ENCODE measurements at places on chromosomes 2 and 18.
A peak's percentile ranks its signal among the peaks of the same experiment; 100 is the strongest.

- no peak for DNase-seq
These were observed 3.7 kb downstream of the MBOAT2 start for GRCh38 chr2:8999797-9000196.

GRCh38 chr2:129606496-129607270 is 372.8 kb upstream of the RAB6C start:
- DNase-seq, result no peak

DNA sequence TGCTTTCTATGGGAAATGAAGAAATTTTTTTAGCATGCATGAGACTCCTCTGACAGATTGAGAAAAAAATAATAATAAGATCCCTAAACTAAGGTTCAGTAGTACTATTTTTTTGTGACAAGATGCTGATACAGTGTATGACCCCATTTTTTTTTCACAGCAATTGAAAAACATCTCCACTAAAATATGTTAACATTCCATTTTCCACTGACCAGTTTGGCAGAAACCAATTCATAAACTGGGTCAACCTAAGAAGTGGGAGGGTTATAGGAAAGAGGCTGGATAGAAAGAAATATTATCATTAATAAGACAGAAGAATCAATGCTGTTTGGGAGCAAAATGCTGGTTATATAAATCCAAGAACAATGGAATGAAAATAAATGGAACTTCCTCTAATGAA is 182.7 kb downstream of the ANTXR1 start:
- no peak for DNase-seq

GRCh38 chr2:240820607-240821428 is 799 bp upstream of the KIF1A start:
- DNase-seq, result no peak

DNA sequence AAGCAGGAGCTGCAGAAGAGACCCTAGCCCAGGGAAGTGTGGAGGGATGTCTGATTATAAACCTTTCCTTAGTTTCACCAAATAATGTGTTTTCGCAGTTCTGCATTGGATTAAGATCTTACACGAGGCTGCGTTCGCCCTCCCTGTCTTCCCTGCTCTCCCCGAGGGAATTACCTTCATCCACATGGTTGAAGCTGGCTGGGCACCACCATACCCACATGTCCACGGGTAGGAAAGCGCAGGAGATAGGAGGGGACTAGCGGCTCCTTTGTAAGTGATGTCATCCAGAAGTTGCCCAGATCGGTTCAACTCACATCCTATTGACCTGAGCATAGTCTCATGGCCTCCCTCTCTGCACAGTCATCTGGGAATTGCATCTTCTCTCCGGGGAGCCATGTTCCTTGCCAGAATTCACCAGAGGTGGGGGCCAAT is 1.1 kb downstream of the TTL start:
- DNase-seq, result no peak

DNA sequence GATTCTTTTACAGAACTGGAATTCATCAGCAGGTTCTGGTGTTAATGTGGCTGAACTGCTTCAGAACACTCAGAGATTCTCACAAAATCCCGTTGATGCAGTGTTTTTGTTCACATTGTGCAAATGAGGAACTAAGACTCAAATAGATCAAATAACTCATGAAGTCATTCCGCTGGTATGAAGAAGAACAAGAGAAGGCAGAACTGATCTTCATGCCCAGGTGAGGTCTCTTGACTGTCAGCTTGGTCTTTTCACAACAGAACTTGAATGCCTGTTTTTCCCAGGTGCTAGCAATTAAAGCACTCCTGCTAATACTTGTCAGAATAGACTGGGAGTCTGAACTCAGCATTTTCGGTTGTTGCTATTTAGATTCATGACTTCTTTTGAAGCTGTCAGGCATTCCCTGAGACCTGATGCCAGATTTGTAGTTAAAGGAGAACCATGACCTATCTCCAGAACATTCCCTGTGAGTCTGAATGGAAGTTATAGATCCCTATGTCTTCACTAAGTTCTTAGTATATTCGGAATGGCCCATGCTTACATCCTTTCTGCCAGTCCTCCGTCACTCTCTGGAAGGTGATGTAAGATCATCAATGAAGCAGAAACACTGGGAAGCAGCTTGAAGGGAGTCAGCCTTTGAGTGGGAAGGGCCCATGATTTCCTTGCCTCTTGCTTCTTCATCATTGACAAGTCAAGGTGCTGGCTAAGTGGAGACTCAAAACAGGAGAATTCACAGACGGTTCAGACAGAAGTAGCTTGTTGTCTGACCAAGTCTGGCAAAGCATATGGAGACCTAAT is 155.7 kb downstream of the MTCL1 start:
- DNase-seq, result no peak

DNA sequence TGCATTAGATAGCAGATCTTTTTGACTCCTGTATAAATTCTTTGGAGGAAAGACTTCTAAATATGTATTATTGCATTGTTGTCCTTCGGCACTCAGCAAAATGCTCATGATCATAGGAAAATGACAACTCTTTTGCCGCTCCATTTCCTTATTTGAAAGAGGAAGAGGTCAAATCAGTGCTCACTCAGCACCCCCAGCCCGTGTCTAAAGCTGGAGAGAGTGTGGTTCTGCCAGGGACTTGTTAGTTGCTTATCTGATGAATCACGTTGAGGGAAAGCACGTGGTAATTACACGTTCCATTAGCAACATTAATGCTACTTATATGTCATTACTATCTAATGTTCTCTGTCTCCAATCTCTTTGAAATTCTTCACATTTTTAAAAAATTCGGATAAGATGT is 46.0 kb upstream of the MBP start:
- DNase-seq, result no peak

DNA sequence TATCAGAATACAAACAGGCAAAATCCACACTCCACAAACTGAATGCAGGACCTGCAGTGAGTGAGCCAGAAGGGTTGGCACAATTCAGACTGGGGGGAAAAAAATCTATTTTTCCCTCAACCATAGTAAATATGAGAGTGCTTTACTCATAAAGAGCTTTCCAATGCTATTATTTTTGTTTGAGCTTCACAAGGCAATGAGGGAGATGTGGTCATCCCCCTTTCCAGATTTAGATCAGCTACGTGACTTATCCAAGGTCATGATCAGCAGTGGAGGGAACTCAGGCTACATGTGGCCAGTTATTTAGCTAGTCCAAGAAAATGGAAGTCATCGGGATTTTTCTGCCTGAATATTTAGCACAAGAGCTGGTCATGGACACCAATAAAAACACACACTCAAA is 120.4 kb upstream of the KLF7 start:
- no peak for DNase-seq

DNA sequence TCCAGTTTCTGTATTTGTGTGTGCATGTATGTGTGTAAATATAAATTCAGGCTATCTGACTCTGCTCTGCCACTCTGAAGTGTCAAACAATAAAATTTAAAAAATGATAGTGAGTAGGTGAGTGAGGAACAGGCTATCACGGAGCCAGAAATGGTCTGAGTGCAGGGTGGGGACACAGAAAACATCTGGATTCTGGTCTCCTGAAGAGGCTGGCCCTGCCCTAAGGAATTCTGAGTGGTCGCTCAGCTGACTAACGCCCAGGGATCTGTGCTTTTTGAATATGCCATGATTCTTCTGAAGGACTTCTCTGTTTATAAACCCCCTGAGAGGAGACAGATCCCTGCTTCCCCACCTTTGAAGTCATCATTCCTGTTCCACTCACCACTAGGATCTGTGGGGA is 353.9 kb upstream of the GYPC start:
- no peak for DNase-seq

DNA sequence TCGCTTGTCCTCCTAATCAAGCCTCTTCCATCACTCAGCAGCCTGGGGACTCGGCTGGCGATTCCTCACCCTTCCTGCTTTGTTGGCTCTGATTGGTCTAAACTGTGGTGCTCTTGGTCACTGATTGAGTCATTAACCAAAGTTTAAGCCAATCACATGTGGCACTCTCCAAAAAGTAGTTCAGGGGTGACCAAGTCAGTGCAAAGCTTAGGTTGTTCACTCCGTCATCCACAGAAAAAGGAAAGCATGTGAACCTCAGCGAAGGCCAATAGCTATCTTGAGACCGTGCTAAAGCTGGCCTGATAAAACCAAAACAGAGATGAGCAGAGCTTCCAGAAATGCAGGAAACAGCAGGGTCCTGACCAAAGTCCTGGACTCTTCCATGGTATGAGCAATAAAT is 4.9 kb downstream of the ALPK2 start:
- DNase-seq, result no peak

GRCh38 chr2:217876253-217876570 is 126.6 kb downstream of the TNS1 start:
- DNase-seq, result no peak

GRCh38 chr2:217049956-217050355 is 190.1 kb upstream of the TNP1 start:
- DNase-seq, result no peak

DNA sequence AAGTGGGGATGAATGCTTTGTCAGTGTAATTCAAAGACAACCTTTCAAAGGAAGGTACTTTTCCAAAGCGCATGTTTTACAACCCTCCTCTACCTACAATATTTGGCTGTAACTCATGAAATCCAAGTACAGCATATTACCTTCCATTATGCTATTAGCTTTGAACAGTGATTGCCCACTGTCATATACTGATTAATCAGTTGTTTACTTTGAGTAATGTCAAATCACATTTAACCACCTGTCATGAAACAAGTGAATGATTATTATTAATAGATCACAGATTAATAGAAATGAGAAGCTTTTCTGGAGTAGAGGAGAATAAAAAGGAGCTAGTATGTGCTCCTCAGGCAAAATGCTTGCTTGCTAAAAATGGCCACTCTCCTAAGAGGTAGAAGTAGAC is 150.5 kb upstream of the SMAD7 start:
- DNase-seq, result no peak

GRCh38 chr2:191593622-191594385 is 84.1 kb upstream of the NABP1 start:
- no peak for DNase-seq

DNA sequence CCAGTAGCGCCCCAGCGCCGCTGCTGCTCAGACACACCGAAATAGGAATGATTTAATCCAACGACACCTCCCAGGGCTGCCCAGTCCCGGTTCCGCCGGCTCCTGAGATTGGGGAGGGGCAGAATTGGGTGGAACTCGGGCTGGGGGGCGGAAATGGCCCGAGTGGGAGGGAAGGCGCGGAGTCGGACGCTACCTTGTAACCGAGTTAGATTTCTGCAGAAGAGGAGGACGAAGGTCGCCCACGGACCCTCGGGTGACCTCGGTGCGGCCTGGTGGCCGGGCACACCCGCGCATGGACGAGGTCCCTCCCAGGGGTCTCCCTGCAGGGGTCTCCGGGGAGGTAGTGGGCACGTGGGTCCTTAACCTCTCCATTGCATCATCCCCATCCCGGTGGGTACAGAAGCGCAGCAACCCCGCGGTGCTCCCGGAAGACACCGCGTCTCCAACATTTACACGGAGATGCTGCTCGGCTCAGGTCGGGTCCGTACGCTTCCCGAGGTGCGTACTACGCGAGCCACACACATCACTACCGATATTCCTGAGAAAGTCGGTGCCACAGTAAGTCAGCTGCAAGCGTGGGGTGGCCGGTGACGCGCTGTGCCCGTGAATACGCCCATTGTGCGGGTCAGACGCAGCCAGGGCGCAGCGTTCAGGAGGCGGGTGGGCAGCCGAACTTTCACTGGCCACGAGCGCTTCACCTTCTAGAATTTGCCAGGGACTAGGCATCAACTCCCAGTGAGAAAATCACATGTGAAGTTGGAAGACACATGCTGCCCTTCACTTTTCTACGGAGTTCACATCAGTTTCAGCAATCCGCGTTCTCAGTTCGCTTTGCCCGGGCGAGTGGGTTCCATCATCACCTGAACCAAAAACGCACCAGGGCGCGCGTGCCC is 3.0 kb downstream of the ZNF516 start:
- peak; percentile 27 for DNase-seq

DNA sequence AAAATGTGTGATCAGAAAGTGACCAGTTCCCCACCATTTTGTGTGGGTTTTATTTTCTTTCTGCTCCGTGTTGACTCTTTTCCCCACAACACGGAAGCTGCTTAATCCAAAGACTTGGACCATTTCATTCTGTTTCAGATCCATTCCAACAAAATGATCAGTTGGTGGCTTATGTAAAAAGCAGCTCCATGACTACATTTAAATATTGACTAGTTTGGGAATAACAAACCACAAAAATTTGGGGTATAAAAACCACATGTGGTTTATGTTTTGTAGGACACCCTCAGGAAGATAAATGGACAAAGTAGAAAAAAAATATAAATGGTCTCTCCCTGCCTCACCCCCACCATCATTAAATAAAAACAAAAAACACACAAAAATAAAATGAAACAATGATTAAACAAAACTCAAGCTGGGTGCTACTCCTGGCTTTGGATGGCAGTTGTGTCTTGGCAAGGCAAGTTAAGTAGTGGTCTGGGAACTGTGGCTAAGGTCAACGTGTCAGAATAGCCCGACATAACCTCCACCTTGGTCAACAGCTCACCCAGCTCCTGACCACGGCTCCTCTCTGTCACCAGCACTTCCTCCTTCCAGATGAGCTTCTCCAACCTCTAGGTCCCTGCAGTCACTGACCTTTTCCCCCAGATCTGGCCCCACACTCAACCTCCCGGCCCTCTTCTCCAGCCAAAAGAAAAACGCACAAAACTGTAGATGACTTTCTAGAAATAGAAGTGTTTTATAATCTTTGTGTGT is 12.8 kb upstream of the WIPF1 start:
- DNase-seq, result no peak

DNA sequence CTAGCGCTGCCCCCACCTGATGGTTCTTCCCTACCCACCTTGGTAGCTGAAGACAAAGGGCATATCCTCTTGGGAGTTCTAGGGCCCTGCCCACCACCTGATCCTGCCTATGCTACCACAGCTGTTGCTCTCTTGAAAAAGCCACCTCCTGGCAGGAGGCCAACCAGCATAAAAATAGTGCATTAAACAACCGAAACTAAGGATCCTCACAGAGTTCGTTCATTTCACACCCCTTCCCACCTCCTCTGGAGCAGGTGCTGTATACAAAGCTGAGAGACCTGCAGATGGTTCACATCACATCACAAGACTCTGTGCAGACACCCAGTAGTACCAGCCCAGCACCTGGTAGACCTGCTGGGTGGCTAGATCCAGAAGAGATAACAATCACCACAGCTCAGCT is 1348.0 kb upstream of the TMEFF2 start:
- no peak for DNase-seq

DNA sequence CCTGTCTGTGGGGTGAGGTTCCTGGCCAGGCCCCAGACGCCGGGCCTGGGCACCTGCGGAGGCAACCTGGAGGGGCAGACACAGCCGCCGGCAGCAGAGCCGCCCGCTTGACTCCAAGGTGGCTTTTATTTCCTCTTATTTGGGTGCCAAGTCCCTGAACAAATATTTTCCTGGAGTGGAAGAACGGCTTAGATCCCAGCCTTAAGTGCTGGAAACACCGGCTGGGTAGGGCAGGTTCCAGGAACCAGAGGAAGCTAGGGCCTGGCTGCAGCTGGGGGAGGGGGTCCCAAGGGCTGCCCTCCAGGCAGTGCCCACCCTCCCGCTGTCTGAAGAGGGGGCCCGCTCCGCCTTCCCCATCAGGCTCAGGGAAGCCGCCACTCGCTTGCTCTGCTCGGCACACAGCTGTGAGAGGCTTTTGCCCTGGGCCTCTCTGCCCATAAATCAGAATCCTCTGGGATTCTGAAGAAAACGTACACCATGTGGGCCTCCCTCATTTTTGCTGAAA is 28.2 kb downstream of the SDC1 start:
- no peak for DNase-seq

All from activated T-cell treated with anti-CD3 and anti-CD28 coated beads, Interleukin-2, amount 50 U/mL, for 4 hours (primary cell).